ENCODE measurements at places on chromosomes 4 and X.

DNA sequence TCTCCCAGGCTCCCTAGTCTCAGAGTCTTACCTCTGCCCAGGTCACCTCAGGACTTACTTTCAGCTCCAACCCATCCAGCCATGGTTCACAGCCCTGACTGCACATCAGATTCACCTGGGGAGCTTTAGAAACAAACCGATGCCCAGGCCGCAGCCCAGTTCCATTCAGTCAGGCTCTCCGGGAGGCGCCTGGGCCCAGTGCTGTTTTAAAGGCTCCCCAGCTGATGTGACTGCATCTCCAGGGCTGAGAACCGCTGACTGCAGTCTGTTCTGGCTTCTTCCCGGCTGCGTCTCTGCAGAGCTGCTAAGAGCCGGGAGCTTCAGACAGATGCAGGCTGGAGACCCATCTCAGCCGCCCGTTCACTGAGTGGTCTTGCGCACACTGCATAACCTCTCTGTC is 44.4 kb upstream of the LGI2 start:
- DNase-seq, result no peak

GRCh38 chrX:131764216-131764615 is 220.3 kb downstream of the OR13H1 start:
- no peak for DNase-seq

DNA sequence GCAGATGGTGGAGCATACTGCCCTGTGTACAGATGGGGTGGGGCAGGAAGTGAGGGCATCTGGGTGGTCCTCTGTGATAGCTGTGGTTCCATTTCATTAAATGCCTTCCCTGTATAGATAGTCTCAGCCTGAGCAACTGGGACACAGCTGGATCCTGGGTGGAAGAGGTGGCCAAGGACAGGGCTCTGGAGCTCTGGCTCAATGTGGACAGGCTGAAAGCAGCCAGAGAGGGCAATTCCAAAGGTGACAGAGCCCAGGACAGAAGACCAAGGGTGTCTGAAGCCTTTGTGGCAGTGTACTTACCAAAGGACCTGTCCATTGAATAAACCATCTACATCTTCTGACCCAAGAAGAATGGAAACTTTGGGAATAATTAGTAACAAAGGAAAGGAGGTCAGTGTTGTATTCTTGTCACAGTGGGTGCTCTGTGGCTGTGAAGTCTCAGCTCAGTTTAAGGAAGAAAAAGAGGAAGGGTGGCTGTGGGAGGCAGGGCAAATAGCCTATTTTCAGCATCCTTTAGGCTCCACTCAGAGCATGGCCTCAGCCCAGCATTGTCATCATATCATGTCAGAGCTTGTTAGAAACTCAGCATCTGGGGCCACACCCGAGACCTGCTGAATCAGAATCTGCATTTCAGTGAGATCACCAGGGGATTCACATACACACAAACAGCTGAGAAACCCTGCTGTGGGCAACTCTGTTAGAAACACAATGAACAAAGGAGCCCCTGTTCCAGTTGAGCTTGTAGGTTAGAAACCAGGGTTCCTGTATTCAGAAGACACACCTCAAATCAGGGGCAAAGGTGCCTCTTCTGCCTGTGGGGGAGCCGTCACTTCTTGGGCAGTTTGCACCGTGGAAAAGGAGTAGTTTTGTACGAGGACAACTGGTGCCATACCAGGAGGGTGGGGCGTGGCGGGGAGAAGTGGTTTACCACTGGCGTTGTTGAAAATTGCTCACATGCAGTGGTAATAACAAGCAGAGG is 168.6 kb downstream of the PTTG2 start:
- DNase-seq, result peak; percentile 63

DNA sequence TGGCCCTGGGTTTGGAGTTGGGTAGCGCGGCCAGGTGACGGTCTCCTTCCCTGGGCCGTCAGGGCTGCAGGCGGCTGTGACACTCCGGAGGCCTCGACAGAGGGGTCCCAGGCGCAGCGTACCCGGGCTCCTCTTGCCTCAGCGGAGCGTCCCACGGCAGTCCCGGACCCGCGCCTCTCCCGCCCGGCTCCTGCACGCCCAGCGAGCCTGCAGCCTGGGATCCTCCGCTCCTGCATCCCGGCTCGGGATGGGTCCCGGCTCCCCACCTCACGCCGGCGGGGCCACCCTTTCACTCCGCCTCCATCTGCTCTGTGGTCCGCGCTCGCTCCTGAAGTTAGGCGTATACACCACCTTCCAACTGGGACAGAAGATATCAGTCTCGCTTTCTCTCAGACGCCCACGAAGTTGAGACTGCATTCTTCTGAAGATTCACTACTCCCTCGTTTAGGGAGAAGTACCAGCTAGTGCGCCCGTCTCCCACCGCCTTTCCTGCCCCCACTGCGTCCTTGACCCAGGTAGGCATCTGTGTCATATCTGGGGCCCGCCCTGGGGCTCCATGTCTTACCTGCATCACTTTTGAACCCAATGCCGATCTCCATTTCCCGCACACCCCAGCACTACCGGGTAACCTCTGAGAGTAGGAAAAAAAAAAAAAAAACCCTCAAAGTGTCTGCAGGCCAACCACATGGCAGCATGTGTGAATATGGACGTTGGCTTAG is 32.3 kb upstream of the KDR start:
- no peak for DNase-seq

- DNase-seq, result no peak
Observed at GRCh38 chrX:69143530-69143929, 21.7 kb downstream of the PJA1 start.

GRCh38 chr4:173936861-173937260 is 346.6 kb downstream of the FBXO8 start:
- DNase-seq, result no peak

GRCh38 chr4:130486186-130486585 is 1390.2 kb downstream of the C4orf33 start:
- DNase-seq, result no peak

DNA sequence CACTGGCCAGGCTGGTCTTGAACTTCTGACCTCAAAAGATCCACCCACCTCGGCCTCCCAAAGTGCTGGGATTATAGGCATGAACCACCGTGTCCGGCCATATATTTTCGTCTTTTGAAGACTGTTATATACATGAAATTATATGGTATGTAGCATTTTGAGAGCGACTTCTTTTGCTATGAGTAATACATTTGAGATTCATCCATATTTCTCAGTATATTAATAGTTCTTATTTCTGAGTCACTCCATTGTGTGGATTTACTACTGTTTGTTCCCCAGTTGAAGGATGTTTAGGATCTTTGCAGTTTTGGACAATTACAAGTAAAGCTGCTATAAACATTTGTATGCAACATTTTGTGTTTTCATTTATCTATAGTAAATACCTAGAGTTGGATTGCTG is 34.9 kb downstream of the GNL3L start:
- DNase-seq, result no peak

DNA sequence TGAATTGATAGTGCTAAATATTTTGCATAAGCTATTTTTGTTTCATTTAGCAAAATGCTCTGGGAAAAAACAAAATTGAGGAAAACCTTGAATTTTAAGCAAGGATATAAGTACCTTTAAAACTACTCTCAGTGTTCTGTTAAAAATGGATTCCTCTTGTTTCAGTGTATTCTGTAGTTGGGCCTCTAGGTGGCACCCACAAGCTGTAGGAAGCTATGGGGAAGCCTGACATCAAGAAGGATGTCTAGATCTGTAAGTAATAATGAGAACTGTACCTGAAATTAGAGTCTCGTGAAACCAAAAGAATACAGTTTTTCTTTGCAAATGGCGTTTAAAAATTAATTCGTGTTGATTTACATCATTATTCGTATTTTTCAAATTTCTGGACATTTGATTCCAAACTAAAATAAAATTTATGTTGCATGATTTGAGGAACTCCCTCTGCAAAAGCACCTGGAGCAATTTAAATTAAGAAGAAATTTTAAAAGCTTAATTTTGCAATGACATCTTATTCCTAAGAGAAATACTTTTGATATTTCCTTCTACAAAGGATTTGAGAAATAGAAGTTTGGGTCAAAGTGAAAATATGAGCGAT is 51.2 kb downstream of the TMPRSS11E start:
- DNase-seq, result peak; percentile 77

- DNase-seq, result no peak
Observed at GRCh38 chr4:173231916-173232315, 63.3 kb downstream of the GALNT7 start.

GRCh38 chrX:119935215-119935874 is 8.2 kb downstream of the NKAP start:
- no peak for DNase-seq

GRCh38 chr4:27272217-27272616 is 411.6 kb downstream of the STIM2 start:
- no peak for DNase-seq

GRCh38 chr4:157219711-157220370 is 687 bp upstream of the GRIA2 start:
- DNase-seq, result no peak

GRCh38 chr4:153366486-153366885 is 22.0 kb downstream of the MND1 start:
- no peak for DNase-seq

DNA sequence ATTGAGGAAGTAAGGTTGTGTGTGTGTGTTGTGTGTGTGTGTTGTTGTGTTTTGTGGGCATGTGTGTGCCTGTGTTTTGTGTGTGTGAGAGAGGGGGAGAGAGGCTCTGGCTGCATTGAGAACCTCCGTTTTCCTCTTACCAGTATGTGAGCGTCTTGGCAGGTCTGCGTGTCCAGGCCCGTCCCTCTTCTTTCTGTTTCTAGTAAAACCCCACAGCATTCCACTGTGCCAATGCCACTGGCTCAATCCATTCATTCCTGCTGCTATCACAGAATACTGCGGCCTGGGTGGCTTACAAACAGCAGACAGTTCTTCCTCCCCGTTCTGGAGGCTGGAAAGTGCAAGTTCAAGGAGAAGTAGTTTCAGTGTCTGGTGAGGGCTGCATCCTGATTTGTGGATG is 15.5 kb upstream of the HTRA3 start:
- DNase-seq, result no peak

DNA sequence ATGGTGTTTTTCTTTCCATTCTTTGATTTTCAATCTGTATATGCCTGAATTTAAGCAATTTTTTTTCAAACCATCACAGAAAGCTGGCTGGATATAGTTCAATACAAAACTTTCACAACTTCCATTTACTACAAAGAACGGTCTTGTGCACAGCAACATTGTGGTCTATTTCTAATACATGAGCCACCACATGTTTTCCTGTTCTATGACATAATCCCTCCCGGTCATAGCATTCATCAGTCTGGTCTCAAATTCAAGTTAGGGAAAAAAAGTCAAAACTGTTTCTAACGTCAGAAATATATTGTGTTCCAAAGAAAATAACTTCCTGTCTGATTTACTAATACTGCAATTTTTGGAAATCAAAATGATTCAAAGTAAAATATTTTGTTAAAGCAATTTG is 7.5 kb upstream of the CXCL6 start:
- no peak for DNase-seq

Measured in activated CD8-positive, alpha-beta T cell treated with anti-CD3 and anti-CD28 coated beads, Interleukin-2, amount 10 ng/mL, durations not matched to agents 7 days and 5 days (primary cell).